Stimulated activated CD4-positive, alpha-beta T cell treated with anti-CD3 and anti-CD28 coated beads, Interleukin-15, amount 100 ng/mL, for 48 hours (primary cell): ENCODE measurements at places on chromosomes 3 and 15.

GRCh38 chr3:103440539-103441203 is 1005.9 kb downstream of the ZPLD1 start:
- DNase-seq = no peak

- DNase-seq = no peak
These were observed 56.6 kb upstream of the PRTG start for GRCh38 chr15:55799291-55800212.

GRCh38 chr3:152834191-152834775 is 648 bp upstream of the P2RY1 start:
- no peak for DNase-seq

GRCh38 chr3:150699068-150699639 is 4.6 kb downstream of the ERICH6 start:
- DNase-seq = no peak

GRCh38 chr15:76941636-76942035 is 10.1 kb downstream of the RCN2 start:
- DNase-seq = no peak

DNA sequence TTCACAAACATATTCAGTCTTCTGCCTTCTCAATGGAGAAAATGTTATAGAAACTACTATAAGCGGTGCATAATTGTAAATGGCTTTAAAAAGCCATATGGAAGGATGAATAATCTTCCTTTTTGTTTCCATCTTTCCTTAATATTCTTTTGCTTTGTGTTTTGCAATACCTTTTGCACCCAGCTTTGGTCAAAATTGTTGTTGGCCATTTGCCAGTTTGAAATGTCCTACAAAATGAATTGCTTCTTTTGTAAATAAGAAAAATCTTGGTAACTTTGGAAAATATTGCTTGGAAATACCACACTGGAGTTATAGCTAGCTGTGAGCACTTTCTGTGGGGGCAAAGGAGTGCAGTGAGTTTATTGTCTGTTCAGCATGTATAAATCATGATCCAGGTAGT is 93.5 kb upstream of the NR2F2 start:
- no peak for DNase-seq

DNA sequence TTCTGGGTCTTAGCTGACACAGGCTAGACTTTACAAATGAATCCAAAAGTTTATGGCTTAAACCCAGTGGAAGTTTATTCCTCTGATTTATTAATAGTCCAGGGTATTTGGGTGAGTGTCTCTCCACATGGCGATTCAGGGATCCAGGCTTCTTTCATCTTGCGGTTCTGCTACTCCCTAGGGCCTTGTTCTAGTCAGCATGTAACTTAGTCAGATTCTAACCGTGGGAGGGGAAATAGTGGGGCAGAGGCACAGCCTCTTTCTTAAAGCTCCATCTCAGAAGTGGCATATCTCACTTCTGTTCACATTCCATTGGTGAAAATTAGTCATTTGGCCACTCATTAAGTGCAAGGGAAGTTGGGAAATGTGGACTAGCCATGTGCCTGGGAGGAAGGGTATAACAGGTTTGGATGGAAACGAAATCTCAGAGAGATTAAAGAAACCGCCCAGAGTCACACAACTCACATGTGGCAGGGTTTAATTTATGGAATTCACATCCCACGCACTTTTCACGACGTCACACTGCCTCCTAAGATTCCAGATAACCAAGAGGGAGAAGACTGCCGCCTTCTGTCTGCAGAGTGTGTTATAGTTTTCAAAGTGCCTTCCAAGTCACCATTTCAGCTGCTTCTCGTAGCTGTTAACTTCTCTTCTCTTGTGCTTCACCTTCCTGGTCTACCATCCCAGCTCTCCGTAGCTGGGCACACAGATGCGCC is 11.4 kb upstream of the RASGRF1 start:
- no peak for DNase-seq

GRCh38 chr3:17573396-17573795 is 169.0 kb downstream of the TBC1D5 start:
- DNase-seq = no peak

DNA sequence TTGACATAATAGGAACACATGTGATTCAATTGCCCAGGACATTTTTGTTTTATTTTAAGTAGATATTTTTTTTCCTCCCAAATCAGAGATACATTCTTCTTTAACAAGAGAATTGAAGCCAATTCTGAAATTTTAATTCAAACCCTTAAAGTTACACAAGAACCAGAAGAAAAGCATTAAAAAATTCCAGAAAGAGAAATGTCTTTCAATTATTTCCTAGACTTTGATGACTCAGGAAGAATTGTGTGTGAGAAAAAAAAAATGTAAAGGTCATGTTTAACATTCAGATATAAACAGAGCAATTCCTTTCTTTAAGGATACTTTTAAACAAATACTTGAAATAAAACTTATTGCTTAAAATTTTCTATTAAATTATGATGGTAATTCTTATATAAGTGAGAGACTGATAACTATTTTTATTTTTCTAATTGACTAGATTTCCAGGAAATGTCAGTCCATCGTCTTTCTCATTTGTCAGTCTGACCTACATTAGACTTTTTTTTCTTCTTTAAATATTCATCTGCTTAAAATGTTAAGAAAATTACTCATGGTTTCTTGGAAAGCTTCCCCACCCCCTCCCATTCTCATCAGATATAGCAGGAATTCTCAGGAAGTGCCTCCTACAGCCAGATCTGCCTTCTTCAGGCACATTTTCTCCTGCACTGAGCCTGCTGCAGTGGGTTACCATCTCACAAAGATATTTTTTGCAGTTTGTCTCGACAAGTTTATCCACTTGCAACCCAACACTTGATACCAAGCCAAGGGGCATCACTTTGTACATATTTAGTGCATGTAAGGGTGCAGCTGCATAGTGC is 261.8 kb upstream of the CBLB start:
- DNase-seq = no peak

DNA sequence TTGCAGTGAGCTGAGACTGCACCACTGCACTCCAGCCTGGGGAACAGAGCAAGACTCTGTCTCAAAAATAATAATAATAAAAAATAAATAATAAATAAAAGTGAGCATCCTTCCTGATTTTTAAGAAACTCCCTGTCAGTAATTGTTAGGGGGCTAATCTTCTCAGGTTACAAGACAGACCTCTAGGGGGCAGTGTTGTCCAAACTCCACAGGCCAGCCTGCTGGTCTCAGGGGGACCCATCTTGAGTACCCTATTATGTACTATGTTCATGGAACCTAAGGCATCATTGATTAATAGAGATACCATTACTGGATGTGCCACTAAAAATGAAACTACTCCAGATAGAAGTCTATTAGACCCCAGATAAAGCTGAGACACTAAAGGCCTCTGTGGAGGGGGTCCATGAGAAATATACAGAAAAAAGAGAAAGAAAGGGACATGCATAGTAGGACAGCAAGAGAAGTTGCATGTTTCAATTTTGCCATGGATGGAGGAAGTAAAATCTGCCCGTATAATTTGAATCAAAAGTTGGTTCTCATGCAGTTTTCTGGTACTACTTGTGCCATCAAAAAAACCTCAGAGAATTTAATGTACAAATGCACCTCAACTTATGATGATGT is 85.5 kb upstream of the CDV3 start:
- DNase-seq = no peak

GRCh38 chr3:192372616-192373015 is 354.7 kb downstream of the FGF12 start:
- no peak for DNase-seq

GRCh38 chr3:78165876-78166275 is 1126.0 kb downstream of the ROBO2 start:
- no peak for DNase-seq

DNA sequence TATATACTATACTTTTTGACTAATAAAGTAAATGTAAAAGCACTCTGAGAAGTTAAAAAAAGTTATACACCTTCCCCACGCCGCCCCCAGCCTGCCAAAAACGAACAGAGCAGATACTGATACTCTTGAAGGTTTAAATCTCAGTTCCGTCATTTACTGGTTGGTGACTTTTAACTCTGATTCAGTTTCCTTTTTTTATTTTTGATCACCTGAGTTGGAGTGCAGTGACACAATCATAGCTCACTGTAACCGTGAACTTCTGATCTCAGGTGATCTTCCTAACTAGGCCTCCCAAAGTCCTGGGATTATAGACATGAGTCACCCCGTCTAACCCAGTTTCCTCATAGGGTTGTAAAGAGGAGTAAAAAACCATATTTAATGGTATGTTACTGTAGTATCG is 3.3 kb upstream of the TIPIN start:
- DNase-seq = no peak

DNA sequence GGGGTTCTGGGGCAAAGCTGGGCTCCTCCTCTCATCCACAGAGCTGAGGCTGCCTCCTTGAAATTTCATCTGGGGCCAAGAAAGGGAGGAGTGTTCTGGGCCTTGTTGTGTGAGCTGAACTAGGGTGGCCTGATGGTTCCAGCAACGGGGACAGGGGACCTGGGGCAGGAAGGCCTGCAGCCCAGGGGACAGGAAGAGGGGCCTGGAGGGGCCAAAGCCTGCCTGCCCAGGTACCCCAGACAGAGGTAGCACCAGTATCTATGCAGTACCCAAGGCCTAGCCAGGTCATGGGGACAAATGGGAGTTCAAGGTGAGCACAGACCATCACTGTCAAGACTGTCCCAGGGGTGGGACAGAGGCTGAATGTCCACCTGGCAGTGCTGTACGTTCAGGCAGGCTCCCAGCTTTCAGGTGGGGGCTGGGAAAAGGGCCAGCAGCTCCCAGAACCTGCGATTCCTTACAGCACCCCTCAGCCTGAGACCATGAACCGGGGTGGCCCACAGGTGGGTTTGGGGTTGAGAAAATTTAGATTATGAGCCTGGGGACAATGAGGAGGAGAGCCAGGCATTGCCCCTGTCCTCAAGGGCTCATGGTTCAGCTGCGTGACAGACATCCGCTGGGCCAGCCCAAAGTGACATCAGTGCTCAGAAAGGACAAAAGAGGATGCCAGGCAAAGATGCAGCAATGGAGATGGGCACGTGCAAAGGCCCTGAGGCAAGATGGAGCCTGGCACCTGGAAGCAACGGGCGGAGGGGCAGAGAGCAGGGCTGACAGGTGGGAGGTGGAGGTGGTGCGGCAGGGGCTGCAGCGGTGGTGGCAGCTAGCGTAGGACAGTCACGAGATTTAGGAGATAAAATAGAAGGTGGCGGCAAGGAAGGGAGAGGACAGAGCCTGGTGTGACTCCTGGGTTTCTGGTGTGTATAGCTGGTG is 28.0 kb downstream of the PSTPIP1 start:
- no peak for DNase-seq

GRCh38 chr3:186839874-186840641 is 2.5 kb upstream of the ADIPOQ start:
- DNase-seq = no peak

- DNase-seq = no peak
These were observed 84.8 kb upstream of the LRIG1 start for GRCh38 chr3:66585520-66586095.

DNA sequence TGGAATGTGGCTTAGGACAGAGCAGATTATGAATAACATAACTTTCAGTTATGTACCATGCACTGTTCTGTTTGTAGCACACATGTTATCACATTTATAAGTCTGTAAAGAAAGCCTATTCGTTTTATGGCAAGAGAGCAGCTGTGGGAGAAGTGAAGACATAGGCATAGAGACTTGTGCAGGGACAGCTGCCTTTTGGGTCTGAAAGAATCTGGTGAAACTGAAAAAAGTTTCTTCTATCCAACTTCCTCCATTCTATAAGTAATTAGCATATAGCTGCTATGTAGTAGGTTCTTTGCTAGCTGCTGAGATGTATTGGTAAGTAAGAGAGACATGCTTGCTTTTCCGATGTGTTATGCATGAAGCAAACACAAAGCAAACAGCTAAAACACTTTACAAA is 1095.4 kb upstream of the CADM2 start:
- DNase-seq = no peak

GRCh38 chr3:83956431-83956830 is 1002.4 kb upstream of the CADM2 start:
- DNase-seq = no peak

DNA sequence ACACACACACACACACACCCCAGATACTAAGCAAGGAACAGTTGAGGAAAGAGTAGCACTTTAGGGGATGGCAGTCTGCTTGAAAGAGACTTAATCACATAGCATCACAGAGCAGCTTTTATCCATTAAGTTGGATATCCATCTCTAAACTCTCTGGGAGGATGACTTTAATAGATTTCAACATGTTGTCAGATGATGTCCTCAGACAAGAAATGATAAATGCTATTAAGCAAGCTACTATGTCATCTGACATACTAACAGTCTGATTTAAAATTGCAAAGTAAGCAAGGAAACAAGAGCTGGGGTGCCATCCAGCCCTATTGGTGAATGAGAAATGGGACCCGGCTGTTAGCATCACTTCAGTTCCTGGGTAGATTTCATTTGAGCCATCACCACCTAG is 136.9 kb downstream of the PLCL2 start:
- no peak for DNase-seq
